ENCODE measurements at places on chromosomes 5 and 9.
A peak's percentile ranks its signal among the peaks of the same experiment; 100 is the strongest.

DNA sequence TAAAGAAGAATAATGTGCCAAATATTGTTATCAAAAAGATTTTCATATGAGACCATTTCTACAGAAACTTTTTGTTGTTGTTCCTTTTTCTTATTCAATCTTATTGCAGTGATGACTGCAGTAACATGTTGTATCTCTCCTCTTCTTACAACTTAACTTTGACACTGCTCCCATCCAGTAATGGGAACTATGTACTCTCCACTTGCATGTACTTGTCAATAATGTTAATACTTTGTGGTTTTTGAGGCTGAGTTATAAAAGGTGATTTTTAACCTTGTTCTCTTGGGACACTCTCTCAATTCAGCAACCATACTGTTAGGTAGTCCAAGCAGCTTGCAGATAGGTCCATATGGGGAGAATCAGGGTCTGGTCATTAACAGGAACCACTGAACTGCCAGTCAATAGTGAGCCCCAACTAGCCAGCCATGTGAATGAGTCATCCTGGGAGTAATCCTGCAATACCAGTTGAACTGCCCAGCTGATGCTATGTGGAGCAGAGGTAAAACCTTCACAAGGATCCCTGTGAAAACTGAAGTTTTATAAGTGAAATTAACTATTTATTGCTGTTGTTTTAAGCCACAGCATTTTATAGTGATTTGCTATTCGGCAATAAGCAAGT is 199.6 kb upstream of the DAB2 start:
- no peak for DNase-seq

GRCh38 chr5:181052672-181053487 is 12.8 kb downstream of the BTNL9 start:
- DNase-seq, result peak; percentile 22

- no peak for DNase-seq
These were observed 305.0 kb upstream of the TNC start for GRCh38 chr9:115422932-115423440.

DNA sequence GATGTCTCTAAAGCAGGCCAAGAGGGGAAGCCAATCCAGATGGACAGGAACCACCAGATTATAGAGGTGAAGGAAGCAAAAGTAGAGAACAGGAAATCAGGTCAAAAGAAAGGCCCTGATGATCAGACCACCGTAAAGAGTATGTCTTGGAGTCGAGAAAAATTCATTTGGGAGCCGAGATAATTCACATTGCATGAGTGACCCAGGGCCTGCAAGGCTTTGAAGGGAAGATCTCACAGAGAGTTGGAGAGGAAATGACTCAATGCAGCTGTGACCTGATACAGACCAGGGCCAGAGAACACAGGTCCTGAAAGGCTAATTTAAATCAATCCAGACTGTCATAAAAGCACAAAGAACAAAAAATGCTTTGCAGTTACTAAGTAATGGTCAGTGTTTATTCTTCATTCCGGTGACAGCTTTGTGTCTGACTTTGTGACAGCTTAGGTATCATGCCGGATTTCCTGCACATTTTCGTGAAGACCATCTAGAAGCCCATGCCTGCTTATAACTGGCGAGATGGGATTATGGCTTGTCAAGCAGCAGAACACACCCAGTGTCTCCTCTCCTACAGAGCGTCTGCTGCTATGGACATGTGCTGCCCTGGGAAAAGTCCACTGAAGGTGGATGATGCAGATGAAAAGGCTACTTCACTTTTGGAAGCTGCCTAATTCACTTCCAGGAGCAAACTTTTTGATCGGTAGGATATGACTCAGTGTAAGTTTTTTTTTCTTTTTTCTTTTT is 5.8 kb upstream of the ACTBL2 start:
- no peak for DNase-seq

DNA sequence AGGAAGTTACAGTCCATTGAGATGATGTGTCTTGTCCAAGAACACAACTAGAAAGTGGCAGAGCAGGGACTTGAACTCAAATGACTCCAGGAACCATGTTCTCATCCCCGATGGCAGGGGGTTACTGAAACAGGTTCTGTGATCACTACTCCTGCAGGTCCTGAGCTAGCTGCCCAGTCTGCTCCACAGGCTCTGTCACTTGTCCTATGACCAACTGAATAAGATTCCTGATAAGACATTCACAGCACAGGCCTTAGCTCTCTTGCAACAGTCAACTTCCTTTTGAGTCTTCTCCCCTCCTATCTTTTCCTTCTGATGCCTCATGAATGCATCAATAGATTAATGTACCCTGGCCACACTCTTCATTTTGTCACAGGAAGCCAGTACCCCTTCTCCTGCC is 109.2 kb downstream of the SH3TC2 start:
- DNase-seq, result no peak

DNA sequence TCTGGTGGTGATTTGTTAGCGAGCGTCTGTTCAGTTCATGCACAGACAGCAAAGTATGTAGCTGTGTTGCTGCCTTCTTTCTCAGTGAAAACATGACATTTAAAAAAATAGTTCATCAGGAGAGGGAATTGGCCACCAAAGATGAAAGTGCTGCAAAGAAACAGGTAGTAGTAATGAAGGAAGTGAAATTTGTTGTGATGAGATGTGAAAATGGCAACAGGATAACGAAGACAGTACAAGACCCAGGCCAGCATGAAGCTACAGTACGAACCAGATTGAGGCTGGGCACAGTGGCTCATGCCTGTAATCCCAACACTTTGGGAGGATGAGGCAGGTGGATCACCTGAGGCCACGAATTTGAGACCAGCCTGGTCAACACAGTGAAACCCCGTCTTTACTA is 136.0 kb downstream of the SMARCA2 start:
- DNase-seq, result no peak

GRCh38 chr5:151110122-151110681 is 29.4 kb upstream of the TNIP1 start:
- no peak for DNase-seq

DNA sequence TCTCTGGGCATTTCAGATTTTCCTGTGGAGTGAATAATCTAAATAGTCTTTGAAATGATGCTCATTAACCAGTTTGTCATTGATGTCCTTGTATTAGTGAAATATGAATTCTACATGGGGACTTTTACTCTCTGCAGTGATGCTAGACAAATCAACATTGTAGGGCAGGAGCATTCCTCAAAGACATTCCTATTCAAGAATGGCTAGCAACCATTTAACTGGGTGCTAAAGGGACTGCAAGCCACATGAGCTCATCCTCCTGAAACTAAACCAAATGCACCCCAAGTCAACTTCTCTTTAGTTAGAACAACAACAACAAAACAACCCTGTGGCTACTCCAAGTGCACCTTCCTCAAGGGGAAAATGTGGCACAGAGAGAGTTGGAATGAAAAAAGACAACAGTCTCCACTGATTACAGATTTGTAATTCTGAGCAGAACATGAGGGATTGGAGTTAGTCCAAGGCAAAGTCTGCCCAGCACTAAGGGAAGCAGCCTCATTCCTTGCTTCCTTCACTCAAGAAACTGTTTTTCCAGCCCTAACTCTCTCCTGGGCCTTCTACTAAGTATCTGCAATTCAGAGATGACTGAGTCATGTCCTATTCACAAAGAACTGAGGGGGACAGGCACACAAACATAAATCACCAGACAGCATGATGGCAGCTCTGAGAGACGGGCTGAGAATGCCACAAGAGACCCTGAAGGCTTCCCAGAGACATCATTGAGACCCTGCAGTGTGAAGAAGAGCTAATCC is 82.0 kb upstream of the WWC1 start:
- DNase-seq, result no peak
